ENCODE measurements at places on chromosomes 6 and 20. TPM values are rescaled to one million over a fixed set of nuclear protein-coding genes. Genes with fewer than 3 reads are reported as not detected.

Gene TSBP1
- not detected for total RNA-seq

Gene RIPOR3
- 8.4 TPM for total RNA-seq

Gene TFEB
- total RNA-seq: 22.9 TPM

Gene TSHZ2
- 32.6 TPM for total RNA-seq

Gene TFAP2D
- not detected for total RNA-seq

Gene SRSF12
- total RNA-seq: 1.3 TPM

Gene GJA10
- not detected for total RNA-seq

Gene THEMIS
- total RNA-seq: 1.9 TPM

Gene KIZ
- 67.3 TPM for total RNA-seq

Gene SYS1
- 40.8 TPM for total RNA-seq

Gene SYNDIG1
- 5.4 TPM for total RNA-seq

Gene KPNA5
- 6.0 TPM for total RNA-seq

Gene TRAPPC3L
- total RNA-seq: not detected

Data from thoracic aorta (tissue), 2 donors.